ENCODE measurements at places on chromosomes 7 and 10.

- DNase-seq: no peak
These were observed 46.9 kb downstream of the MINDY3 start for GRCh38 chr10:15813415-15813814.

GRCh38 chr7:45229156-45229920 is 71.7 kb downstream of the RAMP3 start:
- no peak for DNase-seq

GRCh38 chr10:25017661-25018060 is 1.2 kb downstream of the THNSL1 start:
- DNase-seq: peak; percentile 5

DNA sequence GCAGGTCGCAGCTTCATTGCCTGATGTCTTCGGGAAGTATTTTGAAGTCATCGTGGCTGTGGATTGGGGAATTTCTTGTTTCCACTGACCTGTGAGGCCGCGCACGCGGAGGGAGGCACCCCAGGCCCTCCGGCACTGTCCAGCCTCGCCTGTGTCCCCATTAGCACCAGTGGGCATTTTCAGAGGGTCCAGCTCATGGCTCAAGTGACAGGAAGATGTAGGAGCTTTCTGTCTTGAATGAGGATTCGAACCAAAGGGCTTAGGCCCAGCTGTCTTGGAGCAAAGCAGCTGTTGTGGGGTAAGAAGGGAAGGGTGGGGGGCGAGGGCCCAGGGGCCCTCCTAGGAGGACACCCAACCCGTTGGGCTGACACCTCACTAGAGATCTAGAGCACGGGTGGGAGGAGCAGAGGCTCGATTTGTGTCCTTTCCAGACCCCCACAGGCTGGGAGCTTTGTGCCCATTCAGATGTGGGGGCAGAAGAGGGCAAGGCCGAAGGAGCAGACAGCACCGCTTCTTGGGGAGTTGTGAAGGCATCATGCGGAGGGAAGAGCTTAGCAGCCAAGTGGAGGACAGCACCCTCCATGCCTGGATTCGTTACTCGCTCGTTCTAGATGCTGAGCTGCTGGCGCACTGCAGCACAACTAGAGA is 914 bp downstream of the ZNF37A start:
- no peak for DNase-seq

GRCh38 chr10:5658871-5659618 is 7.3 kb downstream of the ASB13 start:
- no peak for DNase-seq

DNA sequence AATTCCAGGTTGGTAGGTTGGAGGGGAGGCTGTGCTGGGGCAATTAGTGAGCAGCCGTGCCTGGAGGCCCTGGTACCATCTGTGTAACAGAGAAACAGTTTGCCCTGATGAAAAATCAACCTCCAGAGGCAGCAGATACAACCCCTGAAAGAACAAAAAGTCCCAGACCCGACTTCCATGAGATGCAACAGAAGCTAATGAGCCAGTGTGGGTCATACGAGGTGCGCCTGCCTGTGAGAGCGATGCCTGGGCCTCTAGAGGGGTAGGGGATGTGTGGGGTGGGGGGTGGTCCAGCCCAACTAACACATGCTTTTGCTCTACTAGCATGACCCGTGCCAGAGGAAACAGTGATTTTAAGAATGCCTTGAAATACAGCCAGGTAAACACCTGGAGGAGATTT is 39.3 kb downstream of the CELF2 start:
- DNase-seq: no peak

DNA sequence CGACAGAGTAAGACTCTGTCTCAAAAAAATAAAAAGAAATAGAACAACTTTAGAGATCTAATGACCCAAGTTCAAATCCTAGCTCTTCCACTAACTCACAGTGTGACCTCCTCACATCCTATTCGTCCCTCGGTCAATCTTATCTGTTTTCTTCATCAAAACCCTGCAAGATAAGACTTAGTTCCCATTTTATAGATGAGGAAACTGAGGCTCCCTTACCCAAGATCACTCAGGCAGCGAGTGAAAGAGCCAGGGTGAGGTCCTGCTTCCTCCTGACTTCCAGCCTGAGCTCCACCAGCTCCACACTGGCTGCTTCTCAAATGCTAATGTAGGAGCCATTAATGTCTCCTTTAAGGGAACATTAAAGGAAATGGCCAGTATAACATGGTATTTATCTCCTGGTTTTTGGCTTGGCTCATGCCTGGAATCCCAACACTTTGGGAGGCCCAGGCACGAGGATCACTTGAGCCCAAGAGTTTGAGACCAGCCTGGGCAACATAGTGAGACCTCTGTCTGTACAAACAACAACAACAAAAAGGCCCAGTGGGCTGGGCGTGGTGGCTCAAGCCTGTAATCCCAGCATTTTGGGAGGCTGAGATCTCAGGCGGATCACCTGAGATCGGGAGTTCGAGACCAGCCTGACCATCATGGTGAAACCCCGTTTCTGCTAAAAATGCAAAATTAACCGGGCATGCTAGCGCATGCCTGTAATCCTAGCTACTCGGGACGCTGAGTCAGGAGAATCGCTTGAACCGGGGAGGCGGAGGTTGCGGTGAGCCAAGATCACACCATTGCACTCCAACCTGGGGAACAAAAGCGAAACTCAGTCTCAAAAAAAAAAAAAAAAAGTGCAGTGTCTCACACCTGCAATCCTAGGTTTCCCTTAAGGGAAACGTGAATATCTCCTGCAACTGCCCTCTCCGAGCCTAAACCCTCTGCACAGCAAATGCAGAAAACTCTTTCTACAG is 3.4 kb upstream of the RHBDD2 start:
- DNase-seq: no peak

DNA sequence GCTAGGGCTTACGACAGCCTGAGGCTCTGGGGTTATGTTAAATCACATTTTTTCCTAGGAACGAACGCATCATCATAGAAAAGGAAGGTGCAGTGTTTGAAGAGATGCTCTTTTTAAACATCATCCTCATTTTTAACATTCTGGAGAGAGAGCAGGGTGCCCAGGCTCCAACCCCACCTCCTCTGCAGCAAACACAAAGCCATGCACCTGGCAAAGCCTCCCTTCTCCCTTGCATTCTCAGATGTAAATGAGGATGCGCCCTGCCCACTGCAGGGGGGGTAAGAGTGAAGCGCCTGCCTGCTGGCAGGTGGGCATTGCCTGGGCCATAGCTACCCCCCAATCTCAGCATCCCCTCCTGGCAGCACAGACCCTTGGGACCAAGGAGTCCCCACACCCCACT is 92.4 kb downstream of the PTPRN2 start:
- no peak for DNase-seq

DNA sequence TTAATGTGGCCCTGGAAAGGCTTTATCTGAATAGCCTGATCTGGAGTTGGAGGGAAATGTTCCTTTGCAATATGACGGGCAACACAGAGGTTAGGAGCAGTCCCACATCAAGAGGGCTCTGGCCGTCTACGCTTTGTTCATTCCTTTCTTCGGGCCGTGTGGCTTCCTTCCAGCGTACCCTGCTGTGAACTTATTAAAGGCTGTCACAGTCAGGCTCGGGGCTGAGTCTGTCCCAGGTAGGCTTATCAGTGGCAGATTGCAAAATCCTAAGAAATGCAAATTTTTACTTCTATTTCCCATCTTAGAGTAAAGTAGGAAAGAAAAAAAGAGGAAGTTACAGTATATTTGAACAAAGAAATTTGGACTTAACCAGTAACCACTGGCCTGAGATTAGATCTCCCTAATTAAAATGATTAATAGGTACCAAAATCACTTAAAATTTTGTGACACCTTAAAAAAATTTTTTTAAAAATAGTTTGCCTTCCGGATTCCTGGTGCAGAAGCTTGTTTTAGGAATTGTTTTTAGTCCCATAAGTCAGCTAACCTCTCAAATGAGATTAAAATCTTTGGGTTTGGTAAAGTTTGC is 453.1 kb upstream of the MKI67 start:
- DNase-seq: no peak

DNA sequence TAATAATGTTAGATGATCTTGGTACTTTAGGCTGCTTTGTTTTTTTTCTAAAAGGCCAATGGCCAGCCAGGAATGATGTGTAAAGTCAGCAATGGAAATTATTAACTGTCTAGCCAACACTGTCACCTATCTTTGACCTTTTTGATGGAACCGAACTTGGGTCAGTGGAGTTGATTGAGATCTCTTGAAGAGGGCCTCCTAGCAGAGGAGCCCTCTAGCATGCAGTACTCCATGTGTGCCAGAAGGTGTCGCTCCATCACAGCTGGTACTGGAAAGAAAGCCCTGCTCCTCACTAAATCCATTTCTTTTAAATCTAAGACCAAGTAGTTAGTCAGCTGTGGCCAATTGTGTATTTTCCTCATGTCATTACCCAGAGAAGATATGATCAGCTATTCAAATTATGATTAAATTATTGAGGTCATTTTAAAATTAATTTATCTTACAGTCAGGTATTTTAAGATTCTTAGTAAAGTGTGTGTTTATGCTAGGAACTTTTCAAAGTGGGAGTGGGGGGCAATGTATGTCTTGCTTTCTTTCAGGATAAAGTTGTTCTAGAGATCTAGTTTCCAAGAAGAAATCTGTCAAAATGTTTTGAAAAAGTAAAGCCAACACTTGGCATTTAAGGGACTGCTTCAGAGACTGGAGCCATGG is 33.1 kb upstream of the CROT start:
- peak; percentile 49 for DNase-seq

Measured in CD8-positive, alpha-beta T cell (primary cell).